ENCODE measurements at places on chromosomes 5 and 9. TPM values are rescaled to one million over a fixed set of nuclear protein-coding genes. Genes with fewer than 3 reads are reported as not detected.

DIAPH1 gene
- total RNA-seq = 38.1 TPM

C5orf58 gene
- total RNA-seq = not detected

PRR16 gene
- total RNA-seq = 1.6 TPM

CD14 gene
- 0.09 TPM for total RNA-seq

PCDHGA1 gene
- 0.36 TPM for total RNA-seq

TLE4 gene
- total RNA-seq = 13.1 TPM

SPATA31A3 gene
- not detected for total RNA-seq

C5orf52 gene
- not detected for total RNA-seq

IDNK gene
- 2.9 TPM for total RNA-seq

ANKRD20A1 gene
- 1.7 TPM for total RNA-seq
